Ascending aorta (tissue), 2 donors: ENCODE measurements at places on chromosomes 7 and 10. TPM values are rescaled to one million over a fixed set of nuclear protein-coding genes. Genes with fewer than 3 reads are reported as not detected.

GRCh38 chr10:105650306-105650705 is 1009.2 kb downstream of the SORCS3 start:
- no peak for DNase-seq

GRCh38 chr7:19470031-19470430 is 238.8 kb downstream of the POLR1F start:
- no peak for DNase-seq

GRCh38 chr7:6121141-6121540 is 90.0 kb downstream of the ANKRD61 start:
- DNase-seq: no peak

DNA sequence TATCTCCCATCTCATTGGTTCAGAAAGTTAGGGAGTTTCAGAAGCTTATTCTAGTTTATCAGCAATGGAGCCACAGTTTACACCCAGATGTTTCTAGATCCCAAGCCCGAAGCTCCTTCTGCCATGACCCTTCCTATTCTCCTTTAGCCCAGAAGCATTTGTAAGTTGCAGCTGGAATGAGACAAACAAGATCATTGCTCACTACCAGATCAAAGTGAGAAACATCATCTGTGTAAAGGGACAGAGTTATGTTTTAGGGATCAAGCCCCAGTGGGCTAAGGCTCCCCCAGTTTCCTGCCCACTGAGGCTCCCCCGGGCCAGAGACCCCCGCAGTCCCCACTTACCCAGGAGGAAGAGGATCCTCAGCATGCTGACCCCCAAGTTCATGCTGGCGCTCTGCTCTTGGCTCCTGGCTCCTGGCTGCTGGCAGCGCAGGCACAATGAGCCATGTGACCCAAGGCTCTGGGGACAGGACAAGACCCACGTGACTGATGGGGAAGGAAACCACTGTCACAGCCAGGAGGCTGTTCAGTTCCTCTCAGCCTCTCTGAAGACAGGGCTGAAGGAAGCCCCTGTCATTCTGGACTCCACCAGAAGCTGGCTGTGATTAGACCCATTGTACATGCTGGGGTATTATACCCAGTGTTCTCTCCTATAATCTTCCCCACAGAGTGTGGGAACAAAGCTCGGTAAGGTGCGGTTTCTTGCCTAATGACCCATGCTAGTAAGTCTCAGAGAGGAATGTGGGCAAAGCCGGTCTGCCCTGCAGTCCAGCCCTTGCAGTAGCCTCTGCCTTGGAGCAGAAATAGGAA is at the start of gene TMEM273:
TMEM273 (minus strand) TSS at position 442 of the 812 bp plus-strand sequence; CDS start at position 387, 55 bp downstream.
- DNase-seq: peak; percentile 74

ASAH2B gene
- total RNA-seq: 0.21 TPM

DNA sequence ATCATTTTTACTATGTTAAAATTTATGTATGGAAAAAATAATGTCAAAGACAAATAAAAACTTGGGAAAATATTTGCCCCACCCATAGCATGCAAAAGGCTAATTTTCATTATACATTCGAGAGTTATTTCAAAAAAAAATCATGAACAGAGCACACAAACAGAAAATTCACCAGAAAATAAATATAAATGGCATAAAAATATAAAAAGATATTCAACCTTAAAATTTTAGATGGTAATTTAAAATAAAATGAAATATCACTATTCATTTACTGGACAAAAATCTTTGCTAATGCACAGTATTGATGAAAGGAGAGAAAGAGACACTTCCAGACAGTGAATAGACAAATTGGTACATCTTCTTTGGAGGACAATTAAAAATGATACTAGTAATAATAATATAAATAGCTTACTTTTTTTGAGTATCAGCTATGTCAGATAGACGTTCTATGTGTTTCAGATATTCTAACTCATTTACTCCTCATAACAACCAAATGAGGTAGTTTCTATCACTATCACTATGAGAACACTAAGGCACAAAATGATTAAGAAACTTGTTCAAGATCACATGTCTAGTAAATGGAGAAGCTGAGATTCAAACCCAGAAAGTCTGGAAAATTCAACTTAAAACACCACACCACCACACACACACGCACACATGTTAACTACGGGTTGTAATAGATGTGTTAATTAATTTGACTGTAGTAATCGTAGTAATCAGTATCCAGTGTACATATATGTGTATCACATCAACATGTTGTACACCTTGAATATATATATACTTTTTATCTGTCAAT is 63.0 kb downstream of the CCDC71L start:
- DNase-seq: no peak

GRCh38 chr10:110530131-110530831 is 32.6 kb downstream of the DUSP5 start:
- DNase-seq: no peak

GRCh38 chr7:153682628-153683027 is 369.6 kb upstream of the DPP6 start:
- no peak for DNase-seq
